Stimulated activated CD8-positive, alpha-beta memory T cell treated with anti-CD3 and anti-CD28 coated beads, Interleukin-12 subunit alpha, Interleukin-12 subunit beta, amount 100 ng/mL, for 1 hour (primary cell): ENCODE measurements at places on chromosomes 5 and 9.

GRCh38 chr9:104740621-104741020 lies 6.9 kb upstream of the NIPSNAP3A start:
- no peak for DNase-seq

- DNase-seq = no peak
These were observed 432.4 kb upstream of the SMC2 start for GRCh38 chr9:103661663-103662062.

GRCh38 chr5:39424736-39425637 lies at the start of gene DAB2:
TSS of gene DAB2 (minus strand) at chr5:39424980. CDS start at chr5:39394320, 30,660 bp downstream.
- peak; percentile 15 for DNase-seq

- DNase-seq = no peak
These were observed 115.7 kb upstream of the MPDZ start for GRCh38 chr9:13395156-13395555.

DNA sequence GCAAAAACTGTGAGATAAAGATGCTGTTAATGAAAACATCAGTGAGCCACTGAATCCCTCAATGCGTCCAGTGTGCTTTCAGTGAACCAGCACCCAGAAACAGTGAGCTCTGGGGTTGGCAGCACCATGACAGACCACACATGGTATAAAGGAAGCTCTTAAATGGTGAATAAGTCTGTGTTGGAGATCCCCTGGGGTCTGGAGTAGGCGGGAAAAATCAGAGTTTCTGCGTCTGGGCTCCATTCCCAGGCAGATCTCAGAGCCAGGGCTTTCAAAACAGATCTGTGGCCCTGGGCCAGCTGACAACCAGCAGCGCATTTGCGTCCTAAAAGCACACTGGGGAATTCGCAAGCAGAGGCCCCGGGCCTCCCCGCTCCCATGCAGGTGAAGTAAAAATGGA lies 233.5 kb downstream of the FRMD3 start:
- no peak for DNase-seq

GRCh38 chr9:15509931-15510788 lies 610 bp downstream of the PSIP1 start:
- DNase-seq = peak; percentile 31

DNA sequence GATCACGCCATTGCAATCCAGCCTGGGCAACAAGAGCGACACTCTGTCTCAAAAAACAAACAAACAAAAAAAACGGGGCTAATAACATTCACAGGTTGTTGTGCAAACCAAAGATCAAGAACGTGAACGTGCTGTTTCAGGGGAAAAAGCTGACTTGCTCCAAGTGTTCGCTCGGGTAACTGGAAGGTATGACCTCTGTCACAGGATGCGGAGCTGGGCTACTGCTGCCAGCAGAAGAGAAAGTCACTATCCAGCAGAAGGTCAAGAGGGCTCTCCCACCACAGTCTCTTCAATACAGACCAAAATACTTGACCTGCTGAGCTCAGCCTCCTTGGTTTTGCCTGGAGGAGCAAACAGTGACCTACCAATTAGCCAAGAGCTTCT lies 59.7 kb downstream of the ABCA1 start:
- no peak for DNase-seq

- no peak for DNase-seq
These were observed 39.4 kb downstream of the PIP5K1B start for GRCh38 chr9:68744426-68744825.

GRCh38 chr5:32785611-32786254 lies 74.6 kb downstream of the NPR3 start:
- DNase-seq = no peak

- DNase-seq = no peak
These were observed 596.9 kb downstream of the PDE4D start for GRCh38 chr5:59296317-59297264.

DNA sequence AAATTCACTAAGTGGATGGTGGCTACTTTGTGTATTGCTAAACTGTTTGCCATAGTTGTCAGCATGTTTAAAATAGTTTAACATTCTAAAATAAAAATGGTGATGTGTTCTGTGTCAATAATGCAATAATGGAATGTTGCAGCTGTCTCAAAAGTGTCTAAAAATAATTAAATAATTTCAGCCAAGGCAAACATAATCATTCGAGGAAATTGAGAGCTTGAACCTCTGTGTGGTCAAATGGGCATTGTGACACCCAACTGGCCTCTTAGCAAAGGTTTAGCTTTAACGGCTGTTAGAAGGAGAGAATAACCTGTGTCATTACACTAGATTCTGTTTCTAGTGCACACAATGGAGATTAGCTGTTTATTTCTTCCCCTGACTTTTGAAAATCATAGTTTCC lies 278.5 kb downstream of the TMEM167A start:
- DNase-seq = no peak

DNA sequence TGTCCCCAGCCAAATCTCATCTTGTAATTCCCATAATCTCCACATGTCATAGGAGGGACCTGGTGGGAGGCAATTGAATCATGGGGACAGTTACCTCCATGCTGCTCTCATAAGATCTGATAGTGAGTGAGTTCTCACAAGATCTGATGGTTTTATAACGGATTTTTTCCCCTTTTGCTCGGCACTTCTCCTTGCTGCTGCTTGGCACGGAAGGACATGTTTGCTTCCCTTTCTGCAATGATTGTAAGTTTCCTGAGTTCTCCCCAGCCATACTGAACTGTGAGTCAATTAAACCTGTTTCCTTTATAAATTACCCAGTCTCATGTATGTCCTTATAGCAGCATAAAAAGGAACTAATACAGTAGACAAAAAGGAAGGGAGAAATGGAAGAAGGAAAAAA lies 76.7 kb upstream of the CCNG1 start:
- no peak for DNase-seq

GRCh38 chr5:116495786-116496357 lies 78.8 kb downstream of the SEMA6A start:
- no peak for DNase-seq

DNA sequence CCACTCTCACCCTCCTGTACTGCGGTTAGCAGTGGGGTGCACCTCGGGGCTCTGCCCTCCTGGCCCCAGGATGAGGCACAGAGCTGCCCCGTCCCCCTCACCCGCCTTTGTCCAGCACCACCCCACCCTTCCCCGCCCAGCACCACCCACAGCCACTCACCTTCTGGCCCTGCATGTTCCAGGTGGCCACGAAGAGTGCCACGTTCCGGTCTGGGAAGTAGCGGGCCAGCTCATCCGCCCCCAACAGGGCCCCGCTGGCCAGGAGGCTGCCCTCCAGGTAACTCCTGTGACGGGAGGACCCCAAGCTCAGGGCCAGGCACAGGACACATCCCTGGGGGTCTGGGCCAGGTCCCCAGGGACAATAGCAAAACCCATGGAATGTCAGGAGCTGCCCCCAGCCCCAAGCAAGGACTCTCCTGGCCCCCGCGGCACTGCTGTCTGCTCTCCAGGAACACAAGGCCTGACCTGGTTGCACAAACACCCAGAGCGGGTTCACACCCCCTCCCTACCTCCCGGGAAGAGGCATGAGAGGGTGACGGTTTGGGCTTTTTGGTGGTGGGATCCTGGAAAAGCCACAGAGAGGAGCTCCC lies 5.0 kb downstream of the INPP5E start:
- DNase-seq = no peak

- DNase-seq = no peak
These were observed 204.8 kb upstream of the MEF2C start for GRCh38 chr5:89087551-89088318.

DNA sequence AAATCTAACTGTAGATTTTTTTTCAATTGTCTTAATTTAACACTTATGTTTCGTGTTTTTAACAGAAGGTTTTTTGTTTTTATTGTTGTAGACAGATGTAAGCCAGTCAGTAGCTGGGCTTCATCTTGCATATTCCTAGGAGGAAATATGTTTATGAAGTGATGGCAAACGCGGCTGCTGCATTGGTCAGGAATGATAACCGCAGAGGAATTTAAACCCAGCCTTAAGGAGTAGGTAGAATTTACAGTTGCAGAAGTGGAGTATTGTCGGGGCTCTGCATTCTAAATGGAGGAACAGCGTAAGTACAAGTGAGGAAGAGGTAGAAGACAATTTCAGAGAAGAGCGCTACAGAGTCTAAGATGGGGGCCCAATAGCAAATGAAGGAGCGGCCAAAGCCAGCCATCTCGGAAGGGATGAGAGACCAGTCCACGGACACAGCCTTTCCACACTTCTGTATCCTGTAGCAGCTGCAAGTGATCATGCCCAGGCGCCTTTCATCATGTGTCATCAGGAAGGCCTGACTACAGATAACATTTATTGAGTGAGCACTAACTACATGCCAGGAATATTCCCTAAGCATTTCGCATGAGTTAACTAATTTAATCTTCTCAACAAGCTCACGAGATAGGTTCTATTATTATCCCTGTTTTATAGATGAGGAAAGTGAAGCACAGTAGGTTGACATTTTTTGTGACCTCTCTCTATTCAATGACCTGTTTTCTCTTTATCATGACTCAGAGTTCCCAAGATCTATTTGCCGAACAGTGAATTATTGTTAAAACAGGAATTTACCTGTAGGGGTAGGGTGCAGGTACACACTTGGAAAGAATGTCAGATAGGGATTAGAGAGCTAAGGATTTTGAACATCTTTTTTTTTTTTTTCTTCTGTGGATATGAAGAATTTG lies 38.1 kb downstream of the CMYA5 start:
- DNase-seq = no peak

DNA sequence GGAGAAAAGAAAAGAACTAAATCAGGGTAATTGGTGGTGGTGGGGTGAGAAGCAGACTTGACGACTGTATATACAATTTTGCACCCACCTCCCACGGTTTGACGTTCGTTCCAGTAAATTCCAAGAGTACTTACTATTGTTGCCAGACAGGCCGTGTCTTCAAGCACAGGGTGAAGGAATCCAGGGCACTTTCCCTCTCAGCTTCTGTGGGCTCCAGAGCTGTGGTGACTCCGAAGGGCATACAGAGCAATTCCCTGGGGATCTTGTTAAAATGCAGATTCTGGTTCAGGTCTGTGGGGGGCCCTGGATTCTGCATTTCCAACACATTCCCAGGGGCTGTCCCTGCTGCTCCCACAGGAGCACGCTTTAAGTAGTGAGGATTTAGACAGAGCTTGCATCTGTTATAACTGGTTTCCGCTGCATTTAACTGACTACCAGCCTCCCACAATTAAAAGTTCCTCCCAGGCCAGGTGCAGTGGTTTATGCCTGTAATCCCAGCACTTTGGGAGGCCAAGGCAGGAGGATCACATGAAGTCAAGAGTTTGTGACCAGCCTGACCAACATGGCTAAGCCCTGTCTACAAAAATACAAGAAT lies 49.3 kb upstream of the FANCC start:
- DNase-seq = no peak

- DNase-seq = no peak
These were observed 8.0 kb upstream of the SREK1 start for GRCh38 chr5:66136053-66136452.

DNA sequence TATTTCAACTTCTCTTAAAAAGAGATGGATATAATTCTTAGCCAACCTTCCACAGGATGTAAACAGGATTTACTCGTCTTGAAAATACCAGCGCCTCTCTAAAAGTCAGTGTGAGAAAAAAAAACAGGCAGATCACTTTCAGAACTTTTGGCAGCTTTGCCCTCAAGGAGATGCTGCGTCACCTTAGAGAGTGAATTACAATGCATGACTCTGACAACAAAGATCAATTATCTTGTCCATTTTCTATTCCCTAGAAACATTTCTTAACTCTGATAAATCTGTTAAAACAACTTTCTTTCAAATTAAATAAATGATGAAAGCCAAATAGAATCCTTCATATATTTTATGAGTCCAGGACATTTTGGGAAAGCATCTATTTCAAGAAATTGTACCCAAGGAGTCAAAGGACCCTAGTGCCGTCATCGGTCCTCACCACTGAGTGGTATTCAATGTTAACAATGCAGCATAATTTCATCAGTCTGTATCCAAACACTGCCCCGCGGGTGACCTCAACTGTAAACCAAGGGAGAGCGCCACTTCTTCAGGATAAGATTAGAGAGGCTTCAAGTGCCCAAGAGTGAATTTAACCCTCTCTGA lies 536.0 kb downstream of the PDE4D start:
- DNase-seq = no peak

DNA sequence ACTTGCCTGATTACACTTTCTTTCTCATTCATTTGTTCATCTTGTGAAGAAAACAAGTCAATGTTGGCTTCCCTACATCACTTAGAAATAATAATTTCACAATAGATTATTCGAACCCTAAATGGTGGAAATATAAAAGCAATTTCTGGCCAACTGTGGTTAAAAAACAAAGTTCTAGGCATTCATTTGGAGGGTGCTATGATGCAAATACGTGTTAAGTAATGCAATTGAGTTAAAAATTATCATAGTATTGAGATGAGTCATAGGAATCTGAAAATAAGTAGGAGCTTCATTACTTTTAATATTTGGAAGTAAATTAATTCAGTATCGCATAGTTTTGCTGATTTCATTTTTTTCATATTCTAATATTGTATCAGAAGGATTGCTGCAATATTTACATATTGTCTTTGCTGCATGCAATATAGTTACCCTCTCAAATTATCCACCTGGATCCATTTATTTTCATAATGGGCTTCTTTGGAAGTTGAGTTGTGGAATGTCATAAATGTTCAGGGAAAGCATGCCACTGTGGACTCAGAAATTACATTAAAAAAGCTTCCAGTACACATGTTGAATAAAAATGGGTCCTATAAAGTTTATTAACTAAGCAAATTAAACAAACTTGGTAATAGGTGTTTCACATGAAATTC lies 647.7 kb upstream of the WWC1 start:
- no peak for DNase-seq

GRCh38 chr5:118956727-118957126 lies 31.6 kb downstream of the DTWD2 start:
- no peak for DNase-seq

- no peak for DNase-seq
These were observed 31.7 kb upstream of the SLC6A3 start for GRCh38 chr5:1476967-1477310.

DNA sequence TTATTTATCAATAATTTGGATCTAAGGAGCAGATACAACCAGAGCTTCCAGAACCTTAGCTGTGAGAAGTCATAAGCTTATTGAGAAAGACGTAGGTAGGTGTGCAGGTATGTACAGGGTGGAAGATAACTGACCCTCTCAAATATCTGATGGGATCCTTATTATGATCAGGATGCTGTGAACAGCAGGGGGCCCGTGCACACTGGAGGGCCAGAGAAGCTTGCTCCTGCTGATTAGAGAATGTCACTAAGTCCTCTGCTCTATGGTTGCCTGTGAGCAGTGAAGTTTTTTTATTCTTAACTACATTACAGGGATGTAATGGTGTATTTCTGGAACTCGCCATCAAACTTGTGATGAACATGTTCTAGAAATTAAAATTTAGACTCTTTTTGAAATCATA lies 108.9 kb upstream of the POU5F2 start:
- DNase-seq = no peak

DNA sequence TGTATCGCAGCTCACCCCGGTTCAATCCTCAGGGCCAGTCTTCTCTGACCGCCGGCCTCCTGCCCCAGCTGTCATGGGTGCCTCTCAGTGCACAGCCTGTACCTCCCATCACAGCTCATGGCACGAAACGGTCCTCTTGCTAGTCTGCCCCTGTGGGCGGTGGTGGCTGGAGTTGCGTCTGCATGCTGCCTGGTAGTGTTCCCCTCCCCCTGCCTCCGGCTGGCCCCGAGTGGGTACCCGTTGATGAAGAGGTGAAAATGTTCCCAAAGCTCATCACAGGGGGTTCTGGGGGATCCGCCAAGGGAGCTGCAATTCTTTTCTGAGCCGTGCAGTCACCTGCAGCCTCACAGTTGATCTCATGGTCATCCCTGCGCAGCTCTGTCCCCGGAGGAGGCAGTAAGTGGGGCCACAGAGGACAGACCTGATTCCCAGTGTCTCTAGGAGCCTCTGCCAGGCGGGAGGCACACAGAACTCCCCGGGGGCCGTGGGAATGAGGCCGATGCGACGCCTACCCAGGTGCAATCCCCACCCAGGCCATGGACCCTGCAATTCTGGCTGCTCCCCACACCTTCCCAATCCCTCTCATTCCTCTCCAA lies 34.7 kb upstream of the FIBCD1 start:
- DNase-seq = no peak
